Small intestine (tissue), 16 donors: ENCODE measurements at places on chromosomes 5 and 9. TPM values are rescaled to one million over a fixed set of nuclear protein-coding genes. Genes with fewer than 3 reads are reported as not detected.

- no peak for DNase-seq
- H3K36me3 ChIP-seq, result no peaks in the 10 kb centered on the region
- H3K27ac ChIP-seq, result no peak overlapping the region
Measured at GRCh38 chr5:149036168-149036567, 26.7 kb downstream of the SH3TC2 start.

DNA sequence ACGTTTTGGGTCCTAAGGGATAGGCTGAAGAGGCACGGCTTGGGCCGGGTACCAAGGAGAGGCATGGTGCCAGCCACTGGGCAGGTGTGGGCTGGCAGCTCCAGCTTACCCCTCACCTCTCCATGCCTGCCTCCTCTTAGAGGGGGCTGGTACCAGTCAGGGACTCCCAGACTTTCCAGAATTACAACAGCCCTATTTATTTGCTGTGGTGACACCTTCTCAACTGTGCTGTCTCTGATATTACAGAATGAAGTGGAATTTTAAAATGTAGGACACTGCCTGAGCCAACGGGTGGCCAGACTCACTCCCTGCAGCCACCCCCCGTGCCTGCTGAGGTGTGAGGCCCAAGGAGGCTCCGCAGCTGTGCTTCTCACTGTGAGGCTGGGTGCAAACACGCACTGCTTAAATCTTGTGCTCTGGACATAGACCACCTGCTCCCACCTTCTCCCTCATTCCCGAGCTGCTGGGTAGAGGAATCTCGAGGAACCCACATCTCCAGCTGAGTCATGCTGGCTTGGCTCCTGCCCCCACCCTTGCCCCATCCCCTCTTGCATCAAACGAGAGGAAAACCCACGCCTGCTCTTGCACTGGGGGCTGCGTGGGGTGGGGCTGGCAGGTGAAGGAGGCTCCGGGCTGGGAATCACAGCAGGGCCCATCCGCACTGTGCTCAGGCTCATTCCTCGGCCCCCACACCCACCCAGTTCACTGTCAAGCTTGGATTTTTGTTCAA is 47.9 kb downstream of the PRRT1B start:
- H3K27ac ChIP-seq, result no peak overlapping the region
- H3K4me1 ChIP-seq, result no peaks in the 10 kb centered on the region
- DNase-seq, result no peak
- H3K27me3 ChIP-seq, result no peaks in the 10 kb centered on the region
- peaks cover 26% of the 10 kb centered on the region for H3K36me3 ChIP-seq

DNA sequence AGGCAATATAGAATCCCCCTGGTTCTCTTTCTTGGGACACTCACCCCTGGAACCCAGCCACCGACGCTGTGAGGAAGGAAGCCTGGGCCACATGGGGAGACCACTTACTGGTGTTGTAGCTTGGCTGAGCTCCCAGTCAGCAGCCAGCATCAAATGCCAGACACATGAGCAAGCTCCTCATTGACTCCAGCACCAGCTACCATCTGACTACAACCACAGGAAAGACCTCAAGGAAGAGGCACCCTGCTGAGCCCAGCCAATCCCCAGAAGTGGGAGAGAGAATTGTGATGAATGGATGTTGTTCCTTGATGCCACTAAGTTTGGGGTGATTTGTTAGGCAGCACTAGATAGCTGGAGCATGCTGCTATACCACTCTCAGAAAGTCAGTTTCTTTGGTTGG is 36.0 kb downstream of the BNIP1 start:
- no peaks in the 10 kb centered on the region for H3K4me1 ChIP-seq
- no peak overlapping the region for H3K4me3 ChIP-seq
- no peak for DNase-seq
- H3K27ac ChIP-seq, result no peak overlapping the region

- peaks cover 4% of the 10 kb centered on the region for H3K27me3 ChIP-seq
- no peak overlapping the region for H3K4me3 ChIP-seq
- H3K4me1 ChIP-seq, result no peaks in the 10 kb centered on the region
Measured at GRCh38 chr5:6107675-6108539, 270.4 kb downstream of the MED10 start.

Gene MAMDC2
- 1.6 TPM for polyA plus RNA-seq

Gene FANCG
- 12.3 TPM for polyA plus RNA-seq

Gene ADAMTSL1
- 0.97 TPM for polyA plus RNA-seq

Gene HDHD3
- polyA plus RNA-seq, result 172 TPM

Gene CDH9
- not detected for polyA plus RNA-seq
